ENCODE measurements at places on chromosomes 5 and 9.

DNA sequence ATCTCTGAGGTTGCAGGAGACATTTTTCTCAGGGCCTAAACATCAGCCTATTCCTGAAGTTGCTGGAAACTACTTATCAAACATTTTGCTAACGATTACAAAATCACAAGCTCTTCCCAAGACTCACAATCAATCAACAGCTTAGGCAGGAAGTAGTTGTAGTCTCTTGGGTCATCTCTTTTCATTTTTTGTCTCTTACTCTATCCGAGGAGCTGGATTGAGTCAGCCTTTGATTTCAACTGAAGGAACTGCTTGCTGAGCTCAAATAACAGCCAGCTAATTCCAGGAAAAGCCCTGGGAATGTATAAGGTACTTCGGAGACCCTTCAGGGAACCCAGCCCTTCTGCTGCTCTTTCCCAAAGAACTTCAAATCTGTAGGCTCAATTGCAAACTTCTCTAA is 398.9 kb downstream of the PLK2 start:
- DNase-seq, result no peak

DNA sequence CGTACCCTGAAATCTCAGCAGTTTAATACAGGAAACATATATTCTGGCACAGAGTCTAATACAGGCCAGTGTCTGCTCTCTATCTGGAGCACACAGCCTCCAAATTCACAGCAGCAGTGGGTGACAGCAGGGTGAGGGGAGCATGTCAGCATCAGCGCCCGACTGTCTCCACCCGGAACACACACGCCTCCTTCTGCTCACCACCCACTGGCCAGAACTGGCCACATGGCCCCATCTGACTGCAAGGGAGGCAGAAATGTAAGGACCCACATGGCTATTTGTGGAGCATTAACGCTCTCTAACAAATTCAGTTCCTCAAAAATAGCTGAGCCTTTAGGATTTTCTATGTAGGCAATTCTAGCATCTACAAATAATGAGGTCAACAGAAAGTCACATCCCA is 24.6 kb downstream of the UBE2QL1 start:
- no peak for DNase-seq

- no peak for DNase-seq
Measured at GRCh38 chr5:18299166-18299565, 664.9 kb downstream of the TAF11L14 start.

GRCh38 chr5:115815693-115816225 is 700 bp downstream of the CDO1 start:
- peak; percentile 33 for DNase-seq

DNA sequence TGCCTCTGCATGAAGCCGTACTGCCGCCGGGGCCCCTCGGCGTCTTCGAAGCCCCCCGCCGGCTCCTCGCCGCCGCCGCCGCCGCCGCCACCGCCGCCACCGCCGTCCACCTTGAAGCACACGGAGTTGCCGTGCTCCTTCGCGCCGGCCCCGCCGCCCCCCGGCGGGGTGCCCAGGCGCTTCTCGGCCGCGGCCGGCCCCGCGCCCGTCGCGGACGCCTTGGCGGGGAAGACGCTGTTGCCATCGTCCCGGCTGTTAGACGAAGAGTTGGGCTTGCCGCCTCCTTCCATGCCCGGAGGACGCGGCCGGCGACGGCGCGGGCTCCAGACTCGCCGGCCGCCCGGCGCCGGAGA is 400 bp downstream of the HCN1 start:
- no peak for DNase-seq

DNA sequence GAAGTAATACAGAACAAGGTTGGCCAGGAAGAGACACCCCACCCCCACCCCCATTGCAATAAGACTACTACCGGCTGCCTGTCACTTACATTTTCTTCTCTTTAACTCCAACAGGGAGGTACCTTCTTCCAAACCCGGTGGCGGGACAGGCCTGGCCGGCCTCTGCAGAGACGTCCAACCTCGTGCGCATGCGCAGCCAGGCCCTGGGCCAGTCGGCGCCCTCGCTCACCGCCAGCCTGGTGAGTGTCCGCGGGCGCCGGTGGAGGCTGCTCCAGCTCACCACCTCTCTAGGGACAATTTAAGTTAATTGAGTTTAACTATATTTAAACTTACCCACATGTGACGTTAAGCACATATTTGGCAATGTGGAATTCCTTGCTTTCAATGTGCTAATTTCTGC is 192.4 kb downstream of the MAST4 start:
- DNase-seq, result no peak

DNA sequence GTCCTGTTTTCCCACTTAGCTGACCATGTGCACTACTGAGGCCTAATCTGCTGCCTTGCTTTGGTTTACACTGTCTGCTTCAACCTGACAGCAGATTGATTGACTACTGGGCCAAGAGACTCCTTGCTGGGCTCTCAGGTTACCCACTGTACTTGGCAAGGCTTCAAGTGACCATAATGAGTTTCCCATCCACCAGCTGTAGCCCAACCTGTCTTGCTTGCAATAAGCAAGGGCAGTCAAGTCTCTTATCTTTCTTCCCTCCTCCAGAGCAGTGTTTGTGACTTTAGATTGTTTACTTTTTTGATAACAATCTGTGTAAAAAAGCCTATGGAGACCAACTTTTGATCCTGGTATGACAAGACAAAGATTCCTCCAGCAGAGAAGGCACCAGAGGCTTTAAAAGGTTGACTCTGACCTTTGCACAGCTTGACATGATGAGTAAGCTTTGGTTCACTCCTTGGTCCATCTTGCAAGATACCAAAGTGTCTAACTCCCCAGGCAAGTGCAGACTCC is 912.3 kb upstream of the SEMA6A start:
- DNase-seq, result no peak

GRCh38 chr9:96660692-96661248 is 5.7 kb upstream of the PRXL2C start:
- DNase-seq, result no peak

- DNase-seq, result no peak
Measured at GRCh38 chr5:29811914-29812679, 1381.4 kb upstream of the CDH6 start.

GRCh38 chr5:29543501-29543900 is 1650.0 kb upstream of the CDH6 start:
- DNase-seq, result no peak

DNA sequence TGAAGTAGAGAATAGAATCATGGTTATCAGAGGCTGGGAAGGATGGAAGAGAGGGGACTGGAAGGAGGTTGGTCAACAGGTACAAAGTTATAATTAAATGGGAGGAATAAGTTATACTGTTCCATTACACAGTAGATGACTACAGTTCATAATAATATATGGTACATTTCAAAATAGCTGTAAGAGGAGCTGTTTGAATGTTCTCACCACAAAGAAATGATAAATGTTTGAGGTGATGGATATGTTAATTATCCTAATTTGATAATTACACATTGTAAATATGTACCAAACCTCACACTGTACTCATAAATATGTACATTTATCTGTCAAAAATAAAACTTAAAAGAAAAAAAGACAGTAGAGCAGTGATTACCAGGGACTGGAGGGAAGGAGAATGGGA is 12.9 kb upstream of the PLAC8L1 start:
- DNase-seq, result no peak

Measured in nucleus accumbens (tissue), 56 donors.